ENCODE measurements at places on chromosomes 4 and X. TPM values are rescaled to one million over a fixed set of nuclear protein-coding genes. Genes with fewer than 3 reads are reported as not detected.

MAGEA12 gene
- not detected for total RNA-seq

PDE6B gene
- total RNA-seq: 1.8 TPM

UGT8 gene
- total RNA-seq: 0.14 TPM

GRCh38 chr4:12929784-12930183 lies 554.4 kb downstream of the RAB28 start:
- no peaks in the 10 kb centered on the region for H3K36me3 ChIP-seq
- H3K27me3 ChIP-seq: no peaks in the 10 kb centered on the region
- no peak overlapping the region for H3K27ac ChIP-seq
- H3K4me3 ChIP-seq: no peak overlapping the region
- DNase-seq: no peak
- H3K4me1 ChIP-seq: no peaks in the 10 kb centered on the region

GRCh38 chr4:70754470-70754869 lies 32.7 kb downstream of the RUFY3 start:
- no peaks in the 10 kb centered on the region for H3K27me3 ChIP-seq
- H3K27ac ChIP-seq: no peak overlapping the region
- no peaks in the 10 kb centered on the region for H3K36me3 ChIP-seq
- H3K4me3 ChIP-seq: no peak overlapping the region
- no peak for DNase-seq

GRCh38 chrX:134603806-134604700 lies 54.2 kb downstream of the PLAC1 start:
- peaks cover 10% of the 10 kb centered on the region for H3K4me1 ChIP-seq
- H3K27ac ChIP-seq: peak overlapping the region; percentile 15

GRCh38 chrX:45571453-45571852 lies 370.8 kb upstream of the DIPK2B start:
- H3K4me3 ChIP-seq: no peak overlapping the region
- no peak overlapping the region for H3K27ac ChIP-seq
- DNase-seq: no peak
- H3K36me3 ChIP-seq: no peaks in the 10 kb centered on the region

DNA sequence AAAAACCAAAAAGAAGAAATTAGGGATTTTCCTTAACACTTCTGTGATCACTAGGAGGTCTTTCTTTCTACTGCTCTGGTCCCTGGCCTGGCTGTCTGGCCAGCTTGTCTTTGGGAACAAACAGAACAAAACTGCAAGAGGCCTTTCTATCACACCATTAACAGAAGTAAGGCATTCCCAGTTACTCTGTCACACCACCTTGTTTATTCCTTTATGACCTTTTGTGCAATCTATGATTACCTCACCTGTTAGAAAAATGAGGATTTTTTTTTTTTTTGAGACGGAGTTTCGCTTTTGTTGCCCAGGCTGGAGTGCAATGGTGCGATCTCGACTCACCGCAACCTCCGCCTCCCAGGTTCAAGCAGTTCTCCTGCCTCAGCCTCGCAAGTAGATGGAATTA lies 3.0 kb downstream of the METAP1 start:
- peaks cover 6% of the 10 kb centered on the region for H3K4me1 ChIP-seq
- no peak for DNase-seq
- H3K36me3 ChIP-seq: no peaks in the 10 kb centered on the region
- no peaks in the 10 kb centered on the region for H3K27me3 ChIP-seq

DNA sequence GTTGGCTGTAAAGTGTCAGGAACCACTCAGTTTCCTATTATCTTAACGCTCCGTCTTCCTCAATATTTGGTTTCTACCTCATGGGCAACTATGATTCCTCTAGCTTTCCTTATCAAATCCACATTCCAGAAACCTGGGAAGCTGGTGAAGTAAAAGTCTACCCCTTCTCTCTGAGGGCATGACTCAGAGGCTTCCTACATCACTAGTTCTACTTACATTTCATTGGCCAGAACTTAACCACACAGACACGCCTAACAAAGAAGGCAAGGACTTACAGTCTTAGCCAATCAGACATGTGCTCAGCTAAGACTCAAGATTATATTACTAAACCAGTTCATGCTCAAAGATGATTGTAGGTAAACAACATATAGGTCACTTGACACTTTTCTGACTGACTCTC lies 30.4 kb downstream of the COX7B2 start:
- no peak for DNase-seq
- no peaks in the 10 kb centered on the region for H3K4me1 ChIP-seq
- no peak overlapping the region for H3K27ac ChIP-seq
- no peak overlapping the region for H3K4me3 ChIP-seq

All from endothelial cell of umbilical vein (primary cell).